ENCODE measurements at places on chromosomes 12 and 14.

- no peak for DNase-seq
Observed at GRCh38 chr12:29088611-29089219, 60.4 kb upstream of the FAR2 start.

- no peak for DNase-seq
Observed at GRCh38 chr12:27488479-27488878, 35.5 kb upstream of the PPFIBP1 start.

DNA sequence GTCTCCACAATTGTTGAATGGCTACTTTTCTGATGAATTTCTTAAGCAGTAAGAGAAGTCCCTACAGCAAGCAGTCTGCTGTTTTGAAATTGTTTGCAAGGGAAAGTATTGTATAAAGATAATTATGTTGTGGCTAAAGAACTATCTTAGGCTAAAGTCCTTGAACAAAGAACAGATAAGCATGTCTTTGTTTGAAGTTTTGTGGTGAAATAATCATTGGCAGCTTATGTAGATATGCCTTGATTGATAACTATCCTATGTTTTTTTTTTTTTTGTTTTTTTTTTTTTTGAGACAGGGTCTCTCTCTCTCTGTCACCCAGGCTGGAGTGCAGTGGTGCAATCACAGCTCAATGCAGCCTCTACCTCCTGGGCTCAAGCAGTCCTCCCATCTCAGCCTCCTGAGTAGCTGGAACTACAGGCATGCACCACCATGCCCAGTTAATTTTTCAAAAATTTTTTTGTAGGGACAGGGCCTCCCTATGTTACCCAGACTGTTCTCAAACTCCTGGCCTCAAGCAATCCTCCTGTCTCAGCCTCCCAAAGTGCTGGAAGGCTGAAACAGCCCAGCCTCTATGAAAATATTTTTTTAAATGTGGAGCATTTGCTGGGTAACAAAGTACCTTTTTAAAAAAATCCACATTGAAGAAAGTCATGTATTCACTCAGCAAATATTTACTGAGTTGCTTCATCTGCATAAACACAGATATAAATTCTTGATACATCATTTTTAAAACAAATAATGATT, 80.8 kb downstream of the LLPH start:
- DNase-seq, result no peak

DNA sequence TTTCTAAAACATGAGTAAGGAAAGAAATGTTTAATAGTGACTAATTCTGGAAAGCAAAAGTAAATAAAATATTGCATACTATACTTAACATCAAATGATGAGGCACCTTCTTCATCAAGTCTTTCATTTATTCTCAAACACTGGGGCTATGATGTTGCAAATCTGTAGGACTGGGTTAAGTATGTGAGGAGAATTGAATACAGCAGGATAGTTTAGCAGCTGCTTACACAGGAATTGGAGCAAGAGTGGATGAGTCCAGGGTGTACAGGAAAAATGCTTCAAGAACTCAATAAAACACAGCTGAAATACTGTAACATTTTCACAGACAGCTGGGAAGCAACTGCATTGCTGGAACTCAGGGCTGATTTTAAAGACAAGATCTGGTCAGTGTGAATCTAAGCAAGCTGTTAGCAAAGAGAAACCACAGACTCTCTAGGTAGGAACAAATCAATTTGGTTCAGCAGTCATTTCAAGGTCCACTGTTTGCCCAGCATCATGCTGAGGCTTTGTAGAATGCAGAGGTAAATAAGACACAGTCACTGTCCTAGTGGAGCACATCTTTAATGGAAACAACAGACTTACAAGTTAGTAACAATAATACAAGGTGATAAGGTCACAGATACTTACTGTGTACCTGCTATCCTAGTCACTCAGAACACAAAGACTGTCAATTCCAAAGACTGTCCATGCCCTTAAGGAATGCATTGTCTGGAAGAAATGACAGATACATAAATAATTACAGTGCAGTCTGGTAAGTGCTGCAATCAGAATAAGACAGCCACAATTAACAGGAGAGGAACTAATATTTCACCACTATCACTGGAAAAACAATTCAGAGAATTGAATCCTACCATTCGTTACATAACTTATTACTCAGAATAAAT, 96.8 kb upstream of the DACT1 start:
- no peak for DNase-seq

DNA sequence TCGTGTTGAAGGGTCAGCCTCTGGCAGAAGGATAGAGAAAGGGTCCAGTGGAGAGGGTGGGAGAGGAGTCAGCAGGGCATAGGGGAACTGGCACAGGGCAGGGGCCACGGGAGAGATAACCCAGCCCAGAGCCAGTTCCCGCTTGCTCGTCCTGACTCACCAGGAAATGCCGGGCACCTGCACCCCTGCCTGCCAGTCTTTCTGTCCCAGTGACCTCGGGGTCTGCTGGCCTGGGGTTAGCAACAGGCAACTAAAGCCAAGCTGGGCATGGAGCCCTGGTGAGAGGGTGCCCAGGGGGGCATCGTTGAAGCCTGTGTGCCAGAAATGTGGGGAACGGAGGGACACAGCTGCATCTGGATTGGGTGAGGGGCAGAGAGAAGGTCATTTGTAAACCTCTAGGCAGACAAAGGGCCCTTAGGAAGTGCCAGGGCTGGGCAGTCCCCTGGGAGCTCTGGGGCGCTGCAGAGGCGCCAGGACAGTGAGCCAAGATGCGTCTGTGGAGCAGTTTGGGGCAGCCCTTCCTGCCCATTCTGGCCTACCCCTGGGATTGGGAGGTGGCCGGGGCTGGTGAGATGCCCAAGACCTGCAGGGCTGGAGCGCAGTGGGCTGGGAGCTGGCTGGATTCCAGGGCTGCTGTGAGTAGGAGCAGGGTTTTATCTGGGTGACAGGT, 5.5 kb downstream of the TNFAIP2 start:
- DNase-seq, result no peak

DNA sequence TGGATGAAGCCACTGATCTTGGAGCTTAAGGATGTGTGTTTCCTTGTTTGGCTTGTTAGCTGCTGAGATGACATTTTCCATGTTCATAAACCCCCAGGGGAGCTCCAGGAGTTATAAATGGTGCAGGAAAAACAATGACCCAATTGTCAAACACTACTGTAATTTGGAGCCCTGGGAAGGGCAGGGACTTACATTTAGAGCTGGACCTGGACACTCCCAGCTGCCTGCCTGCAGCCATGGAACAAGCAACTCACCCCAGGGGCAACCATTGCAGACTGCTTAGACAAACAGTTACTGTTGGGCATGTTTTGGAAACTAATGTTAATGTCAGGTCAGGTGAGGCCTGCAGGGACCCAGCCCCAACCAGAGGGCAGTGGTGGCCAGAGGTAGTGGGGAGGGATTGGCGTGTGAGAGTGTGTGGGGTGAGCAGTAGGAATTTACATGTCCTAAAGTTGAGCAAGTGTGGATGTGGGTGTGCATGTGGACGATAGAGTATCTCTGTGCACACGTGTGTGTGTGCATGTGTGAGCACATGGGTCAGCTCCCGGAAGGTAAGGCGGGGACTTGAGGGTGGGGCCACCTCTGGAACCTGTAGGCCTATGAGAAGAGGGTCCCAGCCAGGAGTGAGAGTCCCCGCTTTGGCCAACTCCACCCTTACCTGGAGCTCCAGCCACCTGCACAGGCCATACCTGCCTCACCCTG, 86.4 kb upstream of the NOS1 start:
- no peak for DNase-seq

DNA sequence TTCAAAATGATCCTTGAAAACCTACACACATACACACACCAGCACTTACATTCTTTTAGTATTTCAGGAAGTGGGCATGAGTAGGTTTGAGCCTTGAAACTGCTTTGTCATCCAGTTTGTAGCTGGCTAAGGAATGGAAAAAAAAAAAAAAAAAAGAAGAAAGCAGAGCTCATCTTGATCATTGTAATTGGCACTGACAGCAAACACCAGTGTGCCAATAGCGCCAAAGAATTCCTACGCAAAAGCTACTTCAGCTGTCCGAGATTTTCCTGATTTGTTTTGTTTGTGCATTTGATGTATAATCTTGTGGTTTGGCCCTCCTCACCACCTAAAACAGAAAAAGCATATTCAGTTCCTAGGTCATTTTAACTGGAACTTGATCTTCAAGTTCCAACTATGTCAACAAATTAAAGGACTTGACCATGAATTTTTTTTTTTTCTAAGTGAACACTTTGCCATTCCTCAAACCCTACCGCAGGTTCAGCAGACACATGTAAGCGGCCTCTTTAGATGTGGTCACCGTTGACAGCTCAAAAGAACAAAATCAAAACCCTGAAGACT, 57.3 kb downstream of the FLRT2 start:
- no peak for DNase-seq

DNA sequence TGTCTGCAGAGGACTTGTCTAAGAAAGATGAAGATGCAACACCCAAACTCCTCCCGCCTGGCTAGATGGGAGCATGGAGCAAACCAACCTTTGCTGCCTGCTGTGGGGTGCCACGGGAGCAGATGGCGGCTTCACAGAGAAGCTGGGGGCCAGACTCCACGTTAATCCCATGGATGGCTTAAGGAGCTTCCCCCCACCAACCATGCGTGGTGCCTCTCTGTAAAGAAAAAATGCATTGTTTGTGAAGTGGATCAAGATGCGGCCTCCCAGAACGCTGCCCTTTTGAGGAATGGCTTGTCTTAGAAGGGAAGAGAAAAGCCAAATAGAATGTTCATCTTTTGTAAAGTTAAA, 15.6 kb downstream of the MVK start:
- no peak for DNase-seq

- DNase-seq, result no peak
Observed at GRCh38 chr12:68733661-68734071, 12.3 kb upstream of the SLC35E3 start.

GRCh38 chr12:11307143-11307542, 3.1 kb downstream of the PRB4 start:
- no peak for DNase-seq

DNA sequence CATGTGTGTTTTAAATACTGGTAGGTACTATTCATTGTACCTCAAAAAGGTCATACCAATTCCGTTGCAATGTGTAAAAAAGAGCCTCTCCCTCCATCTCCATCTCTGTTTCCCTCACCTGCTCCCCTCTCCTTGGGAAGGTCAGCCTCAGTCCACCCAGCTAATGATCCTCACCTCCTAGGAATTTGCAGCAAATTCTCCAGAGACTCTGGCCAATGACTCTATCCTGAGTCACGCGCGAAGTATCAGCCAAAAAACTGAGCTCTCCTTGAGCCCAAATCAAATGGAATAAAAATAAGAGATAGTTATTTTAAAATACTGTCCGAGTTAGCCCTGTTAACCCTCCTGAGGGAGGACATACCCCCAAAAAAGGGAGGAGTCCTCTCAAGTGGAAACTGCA, 148.4 kb downstream of the DPF3 start:
- no peak for DNase-seq

GRCh38 chr12:101819467-101819866, 11.3 kb downstream of the GNPTAB start:
- DNase-seq, result no peak

GRCh38 chr14:38505973-38506249, 250.0 kb upstream of the CLEC14A start:
- DNase-seq, result no peak

DNA sequence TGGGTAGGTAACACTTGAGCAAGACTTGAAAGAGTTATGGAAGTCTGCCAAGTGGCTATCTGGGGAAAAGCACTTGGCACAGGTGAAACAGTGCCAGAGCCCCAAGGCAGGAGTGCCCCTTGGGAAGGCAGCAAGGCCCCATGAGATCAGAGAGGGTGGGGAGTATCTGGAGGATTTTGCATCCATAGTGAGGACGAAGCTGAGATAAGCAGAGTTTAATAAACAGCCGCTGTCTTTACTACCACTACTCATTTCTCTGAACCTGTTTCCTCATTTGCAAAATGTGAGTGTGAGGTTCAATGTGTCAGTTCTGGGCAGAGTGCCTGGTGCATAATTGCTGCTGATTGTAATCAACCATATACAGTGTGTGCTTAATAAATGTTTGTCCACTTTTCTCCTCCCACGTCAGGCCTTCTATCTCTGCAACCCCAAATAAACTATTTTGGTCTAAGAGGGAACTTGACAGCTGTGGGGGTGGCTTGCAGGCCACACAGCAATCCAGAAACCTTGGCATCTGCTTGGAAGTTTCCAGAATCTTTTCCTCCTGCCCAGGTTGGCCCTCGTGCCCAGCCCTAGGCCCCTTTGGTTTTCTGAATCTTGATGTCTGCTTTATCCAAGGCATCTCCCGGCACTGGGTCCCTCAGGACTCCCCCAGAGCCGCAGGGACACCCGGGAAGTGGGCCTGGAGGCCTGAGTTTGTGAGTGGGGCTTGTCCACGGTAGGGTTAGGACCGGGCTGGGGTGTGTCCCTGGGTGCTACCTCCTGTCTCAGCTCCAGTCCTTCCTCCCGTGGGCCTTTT, 4.5 kb downstream of the ABCB9 start:
- no peak for DNase-seq

DNA sequence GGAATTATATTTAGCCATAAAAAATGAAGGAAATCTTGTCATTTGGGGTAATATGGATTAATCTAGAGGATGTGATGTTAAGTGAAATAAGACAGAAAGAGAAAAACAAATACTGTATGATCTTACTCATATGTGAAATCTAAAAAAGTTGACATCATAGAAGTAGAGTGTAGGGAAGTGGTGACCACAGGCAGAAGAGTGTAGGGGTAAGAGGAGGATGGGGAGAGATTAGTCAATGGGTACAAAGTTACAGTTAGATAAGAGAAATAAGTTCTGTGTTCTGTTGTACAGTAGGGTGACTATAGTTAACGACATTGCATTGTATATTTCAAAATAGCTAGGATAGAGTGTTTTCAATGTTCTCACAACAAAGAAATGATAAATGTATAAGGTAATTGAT, 87.0 kb downstream of the TSHR start:
- no peak for DNase-seq

- no peak for DNase-seq
Observed at GRCh38 chr12:90188857-90189256, 480.2 kb upstream of the ATP2B1 start.

- no peak for DNase-seq
Observed at GRCh38 chr14:51458563-51458955, 193.2 kb upstream of the FRMD6 start.

DNA sequence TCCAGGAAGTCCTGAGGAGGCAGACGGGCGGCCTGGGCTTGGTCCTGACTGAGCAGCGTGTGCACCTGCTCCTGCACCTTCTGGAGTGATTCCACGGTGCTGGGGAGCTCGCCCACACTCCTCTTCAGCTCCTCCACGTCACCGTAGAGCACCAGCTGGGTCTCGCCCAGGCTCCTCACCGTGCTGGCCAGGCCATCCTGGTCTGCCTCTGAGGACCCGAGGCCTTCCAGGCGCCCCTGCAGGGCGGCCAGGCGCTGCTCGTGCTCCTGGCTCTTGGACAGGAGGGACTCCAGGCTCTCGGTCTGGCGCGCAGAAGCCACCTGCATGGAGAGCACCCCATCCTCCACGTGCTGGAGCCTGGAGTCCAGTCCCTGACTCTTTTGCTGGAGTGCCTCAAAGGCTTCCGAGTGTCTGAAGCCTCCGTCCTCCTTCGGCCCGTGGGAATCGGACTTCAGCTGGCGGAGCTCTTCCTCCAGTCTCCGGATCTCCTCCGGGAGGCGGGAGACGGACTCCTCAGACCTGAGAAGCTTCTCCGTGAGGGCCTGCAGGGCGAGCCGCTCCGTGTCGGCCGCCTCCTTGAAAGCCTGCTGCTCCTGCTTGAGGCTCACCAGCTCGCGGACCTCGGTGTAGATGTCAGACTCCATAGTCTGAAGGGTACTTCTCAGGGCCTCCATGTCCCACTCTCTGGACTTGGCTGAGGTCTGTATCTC, 8.4 kb downstream of the CKAP4 start:
- no peak for DNase-seq

GRCh38 chr12:25266497-25266896, 15.8 kb upstream of the KRAS start:
- no peak for DNase-seq
